Dermis microvascular lymphatic vessel endothelial cell (primary cell): ENCODE measurements at places on chromosomes 4 and X. TPM values are rescaled to one million over a fixed set of nuclear protein-coding genes. Genes with fewer than 3 reads are reported as not detected.

Gene POU4F2
- total RNA-seq, result not detected in 2 replicates

Gene SPRY1
- total RNA-seq, result 20.4 and 29.7 TPM in 2 replicates

Gene MAGEC1
- not detected in 2 replicates for total RNA-seq

Gene UGT2B15
- not detected in 2 replicates for total RNA-seq

Gene KIF4A
- 4.3 and 9.5 TPM in 2 replicates for total RNA-seq

Gene CXXC4
- under 0.01 TPM in 1 of 2 replicates, not detected in the other for total RNA-seq

Gene TKTL1
- total RNA-seq, result under 0.01 TPM in 1 of 2 replicates, not detected in the other

Gene XAGE2
- not detected in 2 replicates for total RNA-seq

Gene CCSER1
- total RNA-seq, result 0.13 TPM in 2 replicates

Gene SPIN2A
- 0.13 TPM in 2 replicates for total RNA-seq

Gene MEPE
- total RNA-seq, result not detected in 2 replicates

Gene FAM120C
- 2.4 and 4.6 TPM in 2 replicates for total RNA-seq

Gene PPEF2
- under 0.01 TPM in 1 of 2 replicates, not detected in the other for total RNA-seq

Gene REELD1
- total RNA-seq, result not detected in 2 replicates

Gene TCEAL8
- 51.7 and 53.5 TPM in 2 replicates for total RNA-seq

Gene TMEM255A
- not detected in 2 replicates for total RNA-seq

Gene ATOH1
- not detected in 2 replicates for total RNA-seq

Gene KLKB1
- 0.26 and 1.1 TPM in 2 replicates for total RNA-seq

Gene UGT2B11
- not detected in 2 replicates for total RNA-seq

Gene USP27X
- total RNA-seq, result 2.2 and 3.0 TPM in 2 replicates

Gene F8
- total RNA-seq, result 8.9 and 31.0 TPM in 2 replicates

Gene AFM
- total RNA-seq, result not detected in 2 replicates

Gene MSL3
- total RNA-seq, result 20.1 and 21.2 TPM in 2 replicates

Gene MAGEC3
- total RNA-seq, result not detected in 2 replicates

Gene GAB1
- 10.1 and 16.8 TPM in 2 replicates for total RNA-seq

Gene DHX15
- total RNA-seq, result 108 and 120 TPM in 2 replicates

Gene FRMD7
- not detected in 2 replicates for total RNA-seq

Gene CACNA1F
- under 0.01 TPM in 2 replicates for total RNA-seq

Gene VEGFC
- 0.76 and 0.77 TPM in 2 replicates for total RNA-seq

Gene FRG2
- total RNA-seq, result not detected in 2 replicates

Gene PABPC1L2B
- not detected in 2 replicates for total RNA-seq

Gene C4orf36
- 0.38 and 0.39 TPM in 2 replicates for total RNA-seq

Gene JCHAIN
- not detected in 2 replicates for total RNA-seq

Gene PAGE2B
- not detected in 2 replicates for total RNA-seq

Gene UGT8
- total RNA-seq, result not detected in 2 replicates
